Cortex of kidney (tissue), 1 donor: ENCODE measurements at places on chromosomes 5 and 9.

- no peak for DNase-seq
These were observed 237.9 kb downstream of the TAF11L14 start for GRCh38 chr5:17872204-17872603.

DNA sequence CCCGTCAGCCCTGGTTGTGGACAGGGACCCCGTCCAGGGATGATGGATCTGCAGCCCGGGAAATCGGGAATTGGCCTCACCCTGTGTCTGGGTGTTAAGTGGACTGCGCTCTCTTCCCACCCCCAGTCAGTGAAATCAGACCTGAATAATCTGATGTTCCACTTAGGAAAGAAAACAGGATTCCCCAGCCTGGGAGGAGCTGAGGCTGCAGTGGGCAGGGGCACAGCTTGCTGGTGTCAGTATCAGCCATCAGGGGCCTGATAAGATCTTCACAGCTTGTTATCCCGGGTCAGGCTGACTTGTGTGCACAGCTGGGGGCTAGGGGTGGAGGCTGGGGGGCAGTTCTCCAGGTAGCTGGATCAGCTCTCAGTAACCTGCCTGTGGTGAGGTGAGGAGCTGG, 29.1 kb downstream of the LMX1B start:
- no peak for DNase-seq

GRCh38 chr5:55278778-55279177, 28.7 kb downstream of the DHX29 start:
- DNase-seq = no peak

DNA sequence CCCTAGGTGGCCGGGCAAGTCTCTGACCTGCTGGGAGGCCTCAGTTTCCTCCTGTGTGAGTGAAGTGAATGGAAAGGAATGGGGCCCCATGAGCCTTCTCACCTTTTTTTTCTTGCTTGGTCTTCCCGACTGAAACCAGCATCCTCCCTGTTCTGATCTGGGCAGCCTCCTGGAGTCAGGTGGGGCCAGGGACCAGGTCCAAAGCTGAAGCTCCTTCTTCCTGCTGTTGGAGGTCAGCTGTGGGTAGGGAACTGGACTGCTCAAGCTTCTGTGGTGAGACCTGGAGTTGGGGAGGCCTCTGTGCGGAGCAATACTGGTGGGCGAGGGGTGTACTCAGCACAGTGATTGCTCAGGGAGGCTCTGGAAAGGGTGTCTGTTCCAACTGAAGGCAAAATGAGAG, 99.7 kb downstream of the PCSK1 start:
- DNase-seq = no peak

DNA sequence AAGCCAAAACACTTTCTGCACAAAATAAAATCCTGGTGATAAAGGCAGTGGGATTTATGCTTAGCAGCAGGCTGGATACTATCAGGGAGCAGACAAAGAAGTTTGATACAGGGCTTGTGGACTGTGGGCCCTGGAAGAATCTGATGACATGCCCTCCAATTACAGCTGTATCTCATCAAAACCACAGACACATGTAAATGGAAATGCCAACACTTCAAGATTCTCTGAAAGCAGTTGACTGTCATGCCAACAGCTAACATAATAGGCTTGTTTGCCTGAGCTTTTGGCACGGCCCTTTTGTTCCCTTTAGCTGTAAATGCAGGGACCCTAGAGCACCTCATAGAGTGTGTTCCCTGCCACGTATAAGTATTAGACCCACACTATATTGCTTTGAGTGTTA, 114.4 kb downstream of the STK32A start:
- no peak for DNase-seq

GRCh38 chr9:4058931-4059330, 240.9 kb downstream of the GLIS3 start:
- no peak for DNase-seq

DNA sequence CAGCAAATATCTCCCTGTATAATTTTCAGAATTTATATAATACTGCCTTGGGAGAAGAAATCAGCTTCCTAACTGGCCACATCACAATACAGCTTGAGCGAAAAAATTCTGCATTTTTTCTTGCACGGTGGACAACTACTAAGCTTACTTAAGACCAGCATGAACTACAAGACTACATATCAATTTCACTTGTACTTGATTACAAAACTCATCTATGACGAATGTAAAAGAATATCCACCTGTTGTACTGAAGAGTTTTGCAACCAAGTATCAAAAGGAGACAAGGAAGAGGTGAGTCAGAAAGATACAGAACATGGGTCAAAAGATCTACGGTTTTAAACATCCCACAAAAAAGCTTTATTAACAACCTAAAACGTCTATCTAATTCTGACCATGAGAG, 279.4 kb downstream of the BNC2 start:
- no peak for DNase-seq

DNA sequence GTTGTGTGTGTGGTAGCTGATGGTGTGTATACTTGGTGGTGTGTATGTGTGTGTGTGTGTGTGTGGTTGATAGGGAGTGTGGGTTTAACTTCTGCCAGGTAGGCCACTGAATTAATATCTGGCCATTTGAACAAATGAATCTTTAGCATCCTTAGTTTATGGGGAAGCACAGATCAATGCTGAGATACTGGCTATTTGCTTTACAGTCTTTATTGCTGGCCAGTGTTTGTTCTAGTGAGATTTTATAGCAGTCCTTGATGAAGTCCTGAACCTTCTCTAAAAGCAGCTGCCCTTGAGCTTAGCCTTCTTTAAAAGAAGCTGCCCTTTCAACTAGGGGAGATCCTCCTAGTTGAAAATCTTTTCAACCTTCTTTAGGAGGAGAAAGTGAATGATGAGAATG, 69.3 kb downstream of the MACIR start:
- DNase-seq = no peak

GRCh38 chr9:137295238-137295811, 6.7 kb downstream of the NRARP start:
- no peak for DNase-seq

- DNase-seq = no peak
These were observed 84.0 kb downstream of the MAST4 start for GRCh38 chr5:66680221-66680620.

DNA sequence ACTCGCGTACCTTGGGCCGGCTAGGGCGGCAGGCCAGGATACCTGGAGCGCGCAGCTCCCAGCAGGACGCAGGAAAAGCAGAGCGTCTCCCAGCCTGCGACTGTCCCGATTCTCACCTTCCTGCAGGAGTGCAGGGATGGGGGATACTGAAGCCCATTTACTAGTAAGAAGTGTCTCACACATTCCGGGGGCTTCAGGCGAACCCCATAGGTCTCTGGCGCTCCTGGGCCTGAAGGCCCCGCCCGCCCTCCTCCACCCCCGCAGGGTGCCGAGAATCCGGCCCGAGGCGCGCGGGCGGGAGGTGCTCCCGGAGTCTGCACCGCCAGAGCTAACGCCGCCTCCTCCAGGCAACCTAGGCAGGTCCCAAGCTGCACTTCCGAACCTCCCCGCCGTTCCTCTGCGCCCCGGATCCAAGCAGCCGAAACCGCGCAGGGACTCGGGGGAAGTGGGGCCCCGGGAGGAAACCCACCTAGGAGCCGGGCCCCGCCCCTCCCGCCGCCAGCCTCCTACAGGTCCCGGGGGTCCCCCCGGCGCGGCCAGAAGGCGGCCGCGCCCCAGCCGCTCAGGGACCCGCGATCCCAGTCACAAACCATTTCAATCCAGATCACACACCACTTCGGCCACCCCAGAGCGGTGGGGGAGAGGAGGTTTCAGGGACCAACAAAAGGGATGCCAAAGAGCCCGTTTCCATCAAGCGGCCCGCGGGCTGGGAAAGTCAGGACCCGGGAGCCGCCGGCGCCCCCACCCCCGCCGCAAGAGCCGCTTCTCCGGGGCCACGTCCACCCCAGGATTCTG, 1.2 kb downstream of the ROR2 start:
- DNase-seq = no peak

DNA sequence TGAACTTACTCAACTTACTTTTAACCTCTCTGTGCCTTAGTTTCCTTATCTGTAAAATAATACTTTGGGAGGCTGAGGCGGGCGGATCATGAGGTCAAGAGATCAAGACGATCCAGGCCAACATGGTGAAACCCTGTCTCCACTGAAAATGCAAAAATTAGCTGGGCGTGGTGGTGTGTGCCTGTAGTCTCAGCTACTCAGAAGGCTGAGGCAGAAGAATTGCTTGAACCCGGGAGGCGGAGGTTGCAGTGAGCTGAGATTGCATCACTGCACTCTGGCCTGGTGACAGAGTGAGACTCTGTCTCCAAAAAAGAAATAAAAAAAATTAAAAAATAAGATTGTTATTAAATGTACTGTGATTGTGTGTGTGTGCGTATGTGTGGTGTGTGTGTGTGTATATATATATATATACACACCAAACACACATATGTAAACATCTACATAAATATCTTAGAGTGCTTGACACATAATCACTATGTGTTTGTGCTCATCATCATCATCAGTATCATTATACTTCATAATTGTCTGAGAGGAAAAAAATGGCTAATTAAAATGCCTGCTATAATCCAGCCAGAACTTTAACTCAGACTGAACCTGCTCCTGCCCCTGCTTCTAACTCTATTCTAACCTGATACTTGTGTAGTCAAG, 312.8 kb downstream of the FER start:
- no peak for DNase-seq

GRCh38 chr5:157273131-157273556, 7.2 kb downstream of the CYFIP2 start:
- no peak for DNase-seq

DNA sequence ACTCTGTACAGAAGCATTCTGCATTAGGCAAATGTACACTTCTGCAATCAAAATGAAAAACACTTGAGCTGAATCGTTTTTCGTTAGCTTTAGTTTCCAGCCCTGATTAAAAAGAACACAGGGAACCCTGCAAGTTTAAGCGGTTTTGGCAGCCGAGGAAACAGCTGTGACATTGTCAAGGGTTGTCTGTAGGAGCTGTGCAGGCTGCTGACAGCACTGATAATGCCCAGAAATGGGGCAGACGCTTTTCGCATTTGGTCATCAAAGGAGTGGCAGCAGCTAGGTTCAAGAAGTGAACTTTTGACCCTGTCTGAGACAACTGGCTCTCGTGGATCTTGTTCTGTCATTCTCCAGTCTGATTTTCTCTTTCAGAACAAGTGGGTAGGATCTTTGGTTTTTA, 165.6 kb upstream of the CCDC152 start:
- no peak for DNase-seq

DNA sequence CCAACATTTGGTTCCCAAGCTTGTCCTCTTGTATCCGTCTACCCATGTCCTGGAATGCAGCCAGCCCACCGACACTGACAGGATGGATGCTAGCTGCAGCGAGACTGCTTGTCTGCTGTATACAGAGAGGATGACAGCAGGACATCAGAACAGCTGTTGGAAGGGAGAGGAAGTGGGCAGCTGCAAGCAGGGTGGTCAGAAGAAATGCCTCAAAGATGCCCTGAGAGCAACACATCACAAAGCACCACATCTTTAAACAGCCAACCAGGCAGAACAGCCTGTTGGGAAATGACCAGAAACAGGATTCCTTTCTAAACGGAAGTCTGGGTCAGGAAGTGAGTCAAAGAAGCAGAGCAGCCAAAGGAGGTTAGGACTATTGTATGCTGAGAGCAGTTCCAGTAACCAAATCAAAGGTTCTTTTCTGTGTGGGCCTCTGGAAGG, 219.1 kb downstream of the NDUFS4 start:
- DNase-seq = no peak

DNA sequence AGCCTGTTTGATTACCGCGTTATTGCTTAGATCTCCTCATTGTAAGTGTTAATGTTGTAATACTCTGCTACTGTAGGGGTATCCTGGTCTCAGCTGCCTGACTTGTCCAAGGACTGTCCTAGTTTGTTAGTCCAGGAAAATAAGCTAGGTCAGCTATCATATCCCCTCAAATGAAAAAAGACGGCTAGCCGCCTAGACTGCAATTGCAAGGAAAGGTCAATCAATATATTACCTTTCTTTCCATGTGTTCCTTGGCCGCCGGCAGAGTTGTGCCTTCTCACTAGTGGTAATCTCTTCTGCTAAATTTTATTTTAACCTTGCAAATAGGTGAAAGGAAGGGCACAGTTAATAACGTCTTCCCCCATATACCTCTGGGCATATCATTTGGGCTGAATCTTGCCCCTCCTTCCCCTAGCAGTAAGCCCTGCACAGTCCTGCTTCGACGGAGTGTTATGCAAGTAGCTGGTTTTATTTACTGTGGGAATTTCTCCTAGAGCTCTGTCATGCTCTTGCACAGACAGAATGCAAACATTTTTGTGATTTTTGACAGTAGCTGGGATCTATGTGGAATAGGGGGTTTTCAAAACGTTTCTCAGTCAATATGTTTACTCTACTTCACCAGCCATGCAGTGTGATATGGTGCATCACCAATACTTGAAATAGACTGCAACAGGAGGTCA, 288.5 kb downstream of the MAST4 start:
- DNase-seq = no peak
